Stimulated activated CD8-positive, alpha-beta memory T cell treated with anti-CD3 and anti-CD28 coated beads, Interleukin-7, amount 100 ng/mL, for 1 hour (primary cell): ENCODE measurements at places on chromosomes 3 and 15.

DNA sequence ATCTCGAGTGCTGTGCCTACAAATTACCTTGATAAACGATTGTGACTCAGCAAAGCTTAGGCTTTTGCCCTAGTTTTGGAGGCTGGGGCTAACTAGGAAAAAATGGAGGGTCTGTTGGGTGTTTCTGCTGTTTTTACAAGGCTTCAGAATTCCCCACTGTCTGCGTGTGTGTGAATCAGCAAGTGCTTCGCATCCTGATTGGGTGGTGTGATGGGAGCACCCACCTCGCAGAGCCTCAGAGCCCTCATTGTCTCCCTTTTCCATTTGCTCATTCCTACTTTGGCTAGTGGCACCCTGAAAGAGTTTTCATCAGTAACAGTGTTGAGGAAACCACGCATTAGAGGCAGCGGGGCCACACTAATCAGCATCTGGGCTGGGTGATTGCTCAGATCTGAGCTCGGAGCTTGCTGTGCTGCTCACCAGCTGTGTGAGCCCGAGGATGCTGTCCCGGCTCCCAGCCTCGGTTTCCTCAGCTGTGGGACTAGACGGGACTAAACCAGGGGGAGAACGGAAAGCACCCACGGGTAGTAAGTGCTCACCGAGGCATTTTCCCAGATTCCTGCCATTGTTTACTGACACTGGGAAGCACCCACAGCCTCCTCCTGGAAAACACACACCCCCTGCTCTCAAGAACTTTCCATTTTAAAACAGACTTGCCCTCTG, 40.6 kb downstream of the GOLGA8S start:
- DNase-seq = no peak

GRCh38 chr3:24048843-24049242, 103.8 kb downstream of the NR1D2 start:
- DNase-seq = no peak

DNA sequence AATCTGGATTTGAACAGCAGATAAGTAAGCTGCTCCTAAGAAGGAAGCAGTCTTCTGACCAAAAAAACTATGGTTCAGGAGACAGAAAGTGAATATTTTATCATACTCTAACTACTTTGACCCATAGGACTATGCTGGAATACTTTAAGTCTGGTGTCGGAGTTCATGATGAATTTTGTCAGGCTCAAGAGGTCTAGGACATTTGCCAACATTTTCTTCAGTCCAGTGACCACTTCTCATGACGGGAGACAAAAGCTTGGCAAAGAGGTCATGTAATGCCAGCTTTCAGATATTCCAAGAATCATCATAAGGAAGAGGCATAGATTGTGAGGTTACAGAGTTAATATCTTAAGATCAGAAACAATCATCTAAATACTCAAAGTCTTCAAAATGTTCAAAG, 20.5 kb upstream of the DCBLD2 start:
- DNase-seq = no peak

GRCh38 chr3:5699811-5700210, 512.3 kb downstream of the EDEM1 start:
- no peak for DNase-seq

- no peak for DNase-seq
Observed at GRCh38 chr3:124582196-124582595, 148.1 kb upstream of the UMPS start.

- DNase-seq = no peak
Observed at GRCh38 chr15:99436542-99437314, 129.1 kb upstream of the MEF2A start.

GRCh38 chr15:99486371-99487336, 79.1 kb upstream of the MEF2A start:
- no peak for DNase-seq

DNA sequence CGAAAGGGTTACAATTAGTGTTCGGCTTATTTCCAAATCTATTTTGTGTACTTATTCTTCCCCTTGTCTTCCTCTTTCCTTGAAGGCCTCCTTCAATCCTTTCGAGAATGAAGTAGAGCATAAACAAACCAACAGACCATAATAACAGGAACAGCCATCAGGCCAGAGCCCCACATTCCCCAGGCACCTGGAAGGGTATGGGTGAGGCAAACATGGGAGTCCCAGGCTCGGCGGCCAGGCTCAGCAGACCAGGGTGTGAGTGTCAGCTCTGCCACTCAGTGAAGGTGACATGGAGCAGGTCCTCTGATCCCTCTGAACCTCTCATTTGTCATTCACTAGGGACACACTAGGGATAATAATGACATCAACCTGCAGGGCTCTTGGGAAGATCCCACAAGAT, 13.8 kb downstream of the ALS2CL start:
- no peak for DNase-seq

DNA sequence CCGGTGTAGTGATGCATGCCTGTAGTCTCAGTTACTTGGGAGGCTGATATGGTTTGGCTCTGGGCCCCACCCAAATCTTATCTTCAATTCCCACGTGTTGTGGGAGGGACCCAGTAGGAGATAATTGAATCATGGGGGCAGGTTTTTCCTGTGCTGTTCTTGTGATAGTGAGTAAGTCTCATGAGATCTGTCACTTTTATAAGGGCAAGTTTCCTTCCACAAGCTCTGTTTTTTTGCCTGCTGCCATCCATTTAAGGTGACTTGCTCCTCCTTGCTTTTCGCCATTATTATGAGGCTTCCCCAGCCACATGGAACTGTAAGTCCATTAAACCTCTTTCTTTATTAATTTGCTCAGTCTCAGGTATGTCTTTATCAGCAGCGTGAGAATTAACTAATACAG, 566.7 kb upstream of the NECTIN3 start:
- no peak for DNase-seq

DNA sequence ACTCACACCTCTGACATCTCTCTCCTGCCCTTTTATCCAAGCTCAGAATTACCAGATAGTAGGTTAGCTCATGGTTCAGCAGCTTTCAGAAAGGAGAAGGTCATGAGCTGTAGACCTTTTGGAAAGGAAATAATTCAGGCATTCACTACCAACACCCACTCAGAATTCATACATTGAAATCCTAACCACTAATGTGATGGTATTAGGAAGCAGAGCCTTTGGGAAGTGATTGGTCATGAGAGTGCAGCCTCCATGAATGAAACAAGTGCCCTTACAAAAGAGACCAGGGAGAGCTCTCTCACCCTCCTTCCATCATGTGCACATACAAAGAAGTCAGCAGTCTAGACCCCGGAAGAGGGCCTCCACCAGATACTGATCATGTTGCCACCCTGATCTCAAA, 315.8 kb upstream of the CCDC54 start:
- no peak for DNase-seq

GRCh38 chr3:3281024-3281423, 101.5 kb upstream of the CRBN start:
- no peak for DNase-seq

GRCh38 chr15:78739206-78739605, 72.1 kb downstream of the ADAMTS7 start:
- no peak for DNase-seq

DNA sequence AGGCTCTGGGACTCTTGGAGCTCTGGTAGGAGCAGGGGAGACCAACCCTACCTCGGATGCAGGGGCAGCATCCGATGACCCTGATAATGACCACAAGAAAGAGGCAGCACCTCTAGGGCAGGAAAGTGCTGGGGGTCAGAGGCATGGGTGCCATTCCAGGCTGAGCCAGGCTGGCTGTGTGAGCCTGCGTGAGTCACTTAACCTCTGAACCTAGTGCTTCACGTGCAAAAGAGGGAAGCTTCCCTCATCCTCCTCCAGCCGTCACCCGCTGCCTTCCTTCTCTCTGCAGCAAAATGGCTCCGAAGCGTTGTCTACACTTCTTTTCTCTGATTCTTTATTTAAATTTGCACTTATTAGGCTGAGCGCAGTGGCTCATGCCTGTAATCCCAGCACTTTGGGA, 35.5 kb downstream of the ZDHHC19 start:
- no peak for DNase-seq

DNA sequence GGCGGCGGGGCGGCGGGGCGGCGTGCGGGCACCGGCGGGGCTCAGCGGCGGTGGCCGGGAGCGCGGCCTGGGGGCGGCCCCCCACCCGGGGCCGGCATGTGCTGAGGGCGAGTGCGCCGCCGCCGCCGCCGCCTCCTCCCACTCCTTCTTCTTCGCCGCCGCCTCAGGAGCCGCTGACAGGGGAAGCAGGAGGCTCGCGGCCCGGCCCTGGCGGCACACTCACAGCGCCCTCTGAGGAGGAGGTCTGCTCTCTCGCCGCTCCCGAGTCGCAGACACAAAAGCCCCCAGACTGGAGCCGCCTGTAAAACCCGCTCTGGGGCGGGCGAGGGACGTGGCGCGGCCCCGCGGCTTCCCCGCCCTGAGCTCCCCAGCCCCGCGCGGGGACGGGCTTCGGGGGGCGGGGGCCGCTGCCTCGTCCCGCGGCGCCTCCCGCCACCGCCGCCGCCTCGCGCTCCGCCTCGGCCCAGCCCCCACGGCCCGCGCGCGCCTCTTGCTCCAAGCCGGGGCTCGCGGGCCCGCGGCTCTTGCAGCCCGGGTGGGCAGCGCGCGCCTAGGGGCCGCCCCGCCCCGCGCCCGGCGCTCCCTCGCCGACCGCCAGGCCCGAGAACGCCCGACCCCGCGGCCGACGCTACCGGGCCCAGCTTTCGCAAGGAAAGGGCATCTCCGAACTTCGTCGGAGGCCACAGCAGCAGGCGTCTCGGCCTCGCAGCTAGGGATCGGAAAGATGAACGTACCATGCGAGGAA, at the start of gene PYGO1:
TSS of gene PYGO1 (minus strand) at position 276 of the 745 bp plus-strand sequence. CDS start 462 bp downstream, outside the sequence.
- no peak for DNase-seq

GRCh38 chr3:127690823-127691452, 18.2 kb downstream of the ABTB1 start:
- DNase-seq = no peak

- peak; percentile 28 for DNase-seq
Observed at GRCh38 chr3:14508966-14509795, 31.0 kb downstream of the GRIP2 start.

DNA sequence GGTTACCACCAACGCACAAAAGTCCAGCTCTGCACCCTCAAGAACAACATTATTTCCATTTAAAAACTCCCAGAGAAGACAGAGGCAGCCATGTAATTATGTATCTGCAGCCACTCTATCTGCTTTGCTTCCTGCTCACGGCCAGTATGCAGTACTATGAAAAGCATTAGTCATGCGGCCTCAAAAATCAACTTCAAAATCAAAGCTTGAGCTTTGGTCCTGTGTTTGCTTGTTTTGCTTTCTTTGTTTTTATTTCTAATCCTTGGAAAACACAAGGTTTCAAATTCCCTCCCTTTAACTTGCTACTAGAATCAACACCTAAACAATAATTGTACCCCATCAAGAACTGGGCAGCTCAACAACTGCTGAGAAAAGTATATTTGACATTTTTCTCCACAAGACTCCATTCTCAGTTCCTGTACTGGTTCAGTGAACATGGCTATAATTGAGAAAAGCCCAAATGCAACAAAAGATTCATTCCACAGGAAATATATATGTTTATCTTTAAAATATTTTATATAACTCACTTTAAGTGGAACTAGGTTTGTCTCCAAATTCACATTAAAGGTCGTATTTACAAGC, 37.6 kb downstream of the GBE1 start:
- DNase-seq = no peak

GRCh38 chr3:141452045-141452444, 34.8 kb upstream of the RASA2 start:
- DNase-seq = no peak

- no peak for DNase-seq
Observed at GRCh38 chr15:27238209-27238608, 267.2 kb downstream of the GABRG3 start.

DNA sequence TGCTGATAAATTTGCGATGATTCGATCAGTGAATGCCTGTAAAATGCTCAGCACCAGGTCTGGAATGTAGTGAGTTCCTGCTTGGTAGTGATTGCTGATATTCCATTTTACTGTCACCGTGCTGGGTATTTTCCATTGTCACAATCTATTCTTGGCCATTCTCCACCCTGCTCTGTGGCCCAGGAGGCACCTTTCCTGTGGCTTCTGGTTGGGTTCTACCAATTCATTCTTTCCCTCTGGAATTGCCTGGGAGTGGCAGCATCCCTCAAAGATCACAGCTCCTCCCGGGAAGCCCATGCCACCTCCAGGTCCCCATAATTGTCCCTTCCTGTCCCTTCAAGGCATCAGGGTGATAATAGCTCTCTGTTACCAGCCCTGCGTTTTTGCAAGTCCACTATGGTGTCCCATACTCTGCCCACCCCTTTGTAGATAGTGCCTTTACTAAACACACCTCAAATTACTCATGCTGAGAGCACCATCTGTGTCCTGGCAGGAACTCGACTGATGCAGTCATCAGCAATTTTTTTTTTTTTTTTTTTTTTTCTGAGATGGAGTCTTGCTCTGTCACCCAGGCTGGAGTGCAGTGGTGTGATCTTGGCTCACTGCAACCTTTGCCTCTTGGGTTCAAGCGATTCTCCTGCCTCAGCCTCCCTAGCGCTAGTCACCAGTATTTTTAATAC, 177.8 kb upstream of the PROK2 start:
- no peak for DNase-seq

DNA sequence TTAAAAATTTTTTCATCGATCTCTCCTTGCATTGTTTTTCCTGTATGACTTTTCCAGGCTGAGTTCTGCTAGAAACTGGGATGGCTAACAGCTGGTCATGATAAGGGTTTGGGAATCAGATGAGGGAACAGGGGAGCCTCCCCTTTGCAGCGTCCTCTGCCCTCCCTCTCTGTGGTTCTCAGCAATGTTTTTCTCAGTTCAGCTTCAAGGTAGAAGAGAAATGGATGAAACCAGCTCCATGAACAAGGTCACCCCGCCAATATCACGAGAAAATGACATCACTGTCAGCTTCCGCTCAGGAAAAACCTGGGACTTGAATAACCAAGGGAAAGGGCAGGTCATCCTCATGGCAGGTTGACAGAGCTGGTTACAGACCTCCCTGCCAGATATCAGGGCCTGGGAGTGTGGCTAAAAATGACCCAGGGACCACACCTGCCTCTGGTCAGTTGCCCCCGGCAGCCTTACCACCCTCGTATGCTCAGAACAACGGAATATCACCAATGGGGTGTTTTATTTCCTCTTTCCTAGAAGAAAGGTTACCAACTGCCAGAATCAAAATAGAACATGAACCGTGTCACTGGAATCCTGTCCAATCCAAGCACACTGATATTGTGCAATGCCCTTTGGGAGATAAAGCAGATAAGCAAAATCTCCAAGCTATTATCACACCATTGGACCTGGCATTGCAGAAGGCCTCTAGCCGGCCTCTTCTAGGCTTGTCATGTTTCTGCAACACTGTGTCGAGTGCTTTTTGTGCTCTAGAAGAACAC, 26.1 kb downstream of the LSM3 start:
- no peak for DNase-seq

DNA sequence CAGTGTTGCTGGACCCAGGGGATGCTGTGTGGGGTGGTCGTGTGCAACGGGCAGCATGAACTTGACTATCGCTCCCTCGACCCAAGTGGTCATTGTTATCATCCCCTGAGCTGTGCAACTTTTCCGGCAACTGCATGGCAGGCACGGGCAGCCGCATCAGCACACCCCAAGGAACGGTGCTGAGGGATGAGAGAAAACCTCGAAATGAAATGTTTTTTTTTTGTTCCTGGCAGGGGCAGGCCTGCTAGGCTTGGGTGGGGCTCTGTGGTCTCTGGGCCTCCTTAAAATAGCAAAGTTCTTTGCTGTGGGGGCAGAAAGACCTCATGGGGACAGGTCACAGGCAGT, 51.4 kb downstream of the CORO2B start:
- no peak for DNase-seq

- DNase-seq = no peak
Observed at GRCh38 chr3:23004971-23005370, 198.2 kb upstream of the UBE2E2 start.
